ENCODE measurements at places on chromosomes 6 and 20.

DNA sequence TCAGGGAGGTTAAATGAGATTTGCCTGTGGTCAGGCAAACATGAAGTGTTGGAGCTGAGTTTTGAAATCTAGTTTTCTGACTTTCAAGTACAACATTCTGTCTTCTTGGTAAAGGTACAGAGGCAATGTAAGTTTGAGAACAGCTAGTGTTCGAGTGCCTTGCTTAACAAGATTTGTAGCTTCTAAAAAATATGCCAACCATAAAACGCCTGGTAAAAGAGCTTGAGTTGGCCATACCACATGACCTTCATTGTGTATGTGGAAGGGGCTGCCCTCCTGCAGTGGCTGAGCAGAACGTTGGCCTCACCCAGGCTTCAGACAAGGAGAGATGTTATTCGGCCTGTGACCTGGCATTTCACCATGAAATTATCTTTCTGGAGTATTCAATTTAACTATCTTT lies 86.5 kb downstream of the MAP7 start:
- DNase-seq = no peak

- no peak for DNase-seq
Observed at GRCh38 chr6:130223508-130223907, 757 bp upstream of the SAMD3 start.

GRCh38 chr6:39702265-39702664 lies 22.9 kb downstream of the KIF6 start:
- DNase-seq = no peak

DNA sequence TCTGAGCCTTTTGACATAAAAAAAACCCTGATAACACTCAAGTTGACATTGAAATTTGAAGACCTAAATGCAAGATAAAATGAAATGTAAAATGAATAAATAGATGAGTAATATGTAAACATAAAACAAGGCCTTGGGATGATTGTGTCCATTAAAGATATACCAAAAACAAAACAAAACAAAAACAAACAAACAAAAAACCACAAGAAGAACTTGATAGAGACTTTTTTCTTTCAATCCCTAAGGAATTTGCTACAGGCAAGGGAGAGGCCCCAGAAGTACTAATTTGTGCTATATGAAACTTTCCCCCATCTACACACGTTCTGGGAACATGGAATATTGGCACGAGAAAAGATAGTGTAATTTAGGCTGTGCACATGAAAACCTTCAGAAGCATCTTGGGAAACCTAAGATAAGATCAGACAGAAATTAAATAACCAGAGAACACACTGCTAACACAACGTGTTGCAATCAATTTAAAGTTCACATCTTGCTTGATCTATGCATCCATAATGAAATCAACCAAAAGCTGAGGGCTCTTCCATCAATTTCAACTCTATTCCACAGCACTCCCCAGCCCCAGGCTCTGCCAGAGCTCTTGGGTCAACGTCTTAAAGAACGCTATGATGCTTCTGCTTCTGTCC lies 201.1 kb upstream of the RREB1 start:
- DNase-seq = no peak

- DNase-seq = no peak
Observed at GRCh38 chr6:30886897-30887255, 2.6 kb downstream of the DDR1 start.

DNA sequence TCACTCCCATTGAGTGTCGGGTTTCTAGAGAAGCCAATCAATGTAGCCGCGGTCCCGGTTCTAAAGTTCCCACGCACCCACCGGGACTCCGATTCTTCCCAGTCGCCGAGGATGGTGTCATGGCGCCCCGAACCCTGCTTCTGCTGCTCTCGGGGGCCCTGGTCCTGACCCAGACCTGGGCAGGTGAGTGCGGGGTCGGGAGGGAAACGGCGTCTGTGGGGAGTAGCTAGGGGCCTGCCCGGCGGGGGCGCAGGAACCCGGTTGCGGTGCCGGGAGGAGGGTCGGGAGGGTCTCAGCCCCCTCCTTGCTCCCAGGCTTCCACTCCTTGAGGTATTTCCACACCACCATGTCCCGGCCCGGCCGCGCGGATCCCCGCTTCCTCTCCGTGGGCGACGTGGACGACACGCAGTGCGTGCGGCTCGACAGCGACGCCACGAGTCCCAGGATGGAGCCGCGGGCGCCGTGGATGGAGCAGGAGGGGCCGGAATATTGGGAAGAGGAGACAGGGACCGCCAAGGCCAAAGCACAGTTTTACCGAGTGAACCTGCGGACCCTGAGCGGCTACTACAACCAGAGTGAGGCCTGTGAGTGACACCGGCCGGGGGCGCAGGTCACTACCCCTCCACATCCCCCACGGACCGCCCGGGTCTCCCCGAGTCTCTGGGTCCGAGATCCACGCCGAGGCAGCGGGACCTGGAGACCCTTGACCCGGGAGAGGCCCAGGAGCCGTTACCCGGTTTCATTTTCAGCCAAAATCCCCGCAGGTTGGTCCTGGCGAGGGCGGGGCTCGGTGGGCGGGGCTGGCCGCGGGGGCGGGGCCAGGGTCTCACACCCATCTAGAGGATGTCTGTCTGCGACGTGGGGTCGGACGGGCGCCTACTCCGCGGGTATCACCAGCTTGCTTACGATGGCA lies 35.2 kb upstream of the HLA-G start:
- no peak for DNase-seq

DNA sequence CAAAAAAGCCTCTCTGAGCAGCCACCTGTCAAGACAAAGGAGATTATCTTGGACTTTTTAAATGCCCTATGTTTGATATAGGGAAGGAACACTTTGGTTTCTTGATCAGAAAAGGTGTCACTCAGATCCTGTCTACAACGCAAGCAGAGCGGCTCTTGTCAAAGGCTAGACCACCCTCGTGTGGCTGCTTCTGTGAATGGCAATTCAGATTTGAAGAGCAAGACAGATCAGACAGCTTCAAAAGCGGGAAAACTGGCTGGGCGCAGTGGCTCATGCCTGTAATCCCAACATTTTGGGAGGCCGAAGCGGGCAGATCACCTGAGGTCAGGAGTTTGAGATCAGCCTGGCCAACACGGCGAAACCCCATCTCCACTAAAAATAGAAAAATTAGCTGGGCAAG lies 10.1 kb upstream of the NXT1 start:
- DNase-seq = peak; percentile 82

DNA sequence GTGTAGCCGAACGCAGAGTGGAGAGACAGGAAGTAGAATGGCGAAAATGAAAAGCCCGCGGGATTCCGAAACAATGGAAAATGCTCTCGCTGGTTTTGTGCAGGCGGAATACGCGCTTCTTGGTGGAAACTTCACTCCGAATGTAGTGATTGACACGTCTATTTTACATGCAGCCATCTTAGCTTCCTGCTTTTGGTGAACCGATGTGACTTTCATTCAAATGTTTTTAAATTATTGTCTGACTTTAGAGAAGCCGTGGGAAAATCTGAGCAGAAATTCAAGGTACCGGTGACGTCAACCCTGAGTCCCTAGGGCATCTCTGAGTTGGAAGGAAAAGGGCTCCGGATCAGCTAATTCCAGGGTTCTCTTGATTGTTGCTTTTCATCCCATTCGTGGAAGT lies 11.4 kb downstream of the GPX5 start:
- no peak for DNase-seq

DNA sequence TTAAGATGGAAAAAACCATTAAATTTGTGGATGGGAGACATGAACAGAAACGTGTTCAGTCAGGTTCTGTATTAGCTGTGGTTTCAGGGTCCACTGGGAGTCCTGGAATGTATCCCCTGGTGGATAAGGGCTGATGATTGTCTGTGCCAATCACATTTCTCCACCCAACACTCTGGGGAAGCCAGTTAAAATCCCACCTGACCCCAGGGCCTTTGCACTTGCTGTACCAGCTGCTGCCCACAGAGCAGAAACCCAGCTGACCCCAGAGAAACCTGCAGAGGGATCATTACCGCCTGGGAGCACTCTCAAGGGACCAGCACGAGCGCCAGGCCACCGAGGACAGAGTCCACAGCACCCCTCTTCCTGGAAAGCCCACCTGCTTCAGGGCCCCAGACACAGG lies 260.7 kb downstream of the PREX1 start:
- DNase-seq = no peak

DNA sequence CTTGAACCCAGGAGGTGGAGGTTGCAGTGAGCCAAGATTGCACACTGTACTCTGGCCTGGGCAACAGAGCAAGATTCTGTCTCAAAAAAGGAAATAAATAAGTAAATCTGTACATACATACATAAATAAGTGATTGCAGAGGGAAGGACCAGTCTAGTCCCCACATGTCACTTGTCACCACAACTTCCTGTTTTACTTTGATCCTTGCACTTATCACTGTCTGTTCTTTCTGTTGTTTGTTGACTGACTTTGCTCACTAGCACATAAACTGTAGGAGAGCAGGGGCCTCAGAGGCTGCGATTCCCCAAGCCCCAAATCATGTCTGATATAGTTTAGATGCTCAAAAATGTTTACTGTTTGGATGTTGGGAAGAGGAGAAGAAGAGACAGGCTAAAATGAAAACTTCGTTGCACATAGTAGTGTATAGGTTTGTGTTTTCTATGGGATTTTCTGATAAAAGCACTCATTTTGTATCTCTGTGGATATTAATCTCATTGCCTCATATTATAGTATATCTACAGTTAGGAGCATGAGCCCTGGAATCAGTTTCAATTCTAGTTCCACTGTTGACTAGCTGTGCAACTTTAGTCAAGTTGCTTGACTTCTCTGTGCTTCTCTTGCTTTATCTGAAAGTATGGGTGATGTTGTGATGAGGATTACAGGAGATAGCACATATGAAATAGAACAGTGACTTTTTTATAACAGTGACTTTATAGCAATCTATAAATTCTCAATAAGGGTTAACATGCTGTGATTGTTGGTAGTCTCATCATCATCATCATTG lies 165.0 kb downstream of the TBC1D7 start:
- no peak for DNase-seq

- no peak for DNase-seq
Observed at GRCh38 chr6:15322781-15323536, 77.1 kb downstream of the JARID2 start.

DNA sequence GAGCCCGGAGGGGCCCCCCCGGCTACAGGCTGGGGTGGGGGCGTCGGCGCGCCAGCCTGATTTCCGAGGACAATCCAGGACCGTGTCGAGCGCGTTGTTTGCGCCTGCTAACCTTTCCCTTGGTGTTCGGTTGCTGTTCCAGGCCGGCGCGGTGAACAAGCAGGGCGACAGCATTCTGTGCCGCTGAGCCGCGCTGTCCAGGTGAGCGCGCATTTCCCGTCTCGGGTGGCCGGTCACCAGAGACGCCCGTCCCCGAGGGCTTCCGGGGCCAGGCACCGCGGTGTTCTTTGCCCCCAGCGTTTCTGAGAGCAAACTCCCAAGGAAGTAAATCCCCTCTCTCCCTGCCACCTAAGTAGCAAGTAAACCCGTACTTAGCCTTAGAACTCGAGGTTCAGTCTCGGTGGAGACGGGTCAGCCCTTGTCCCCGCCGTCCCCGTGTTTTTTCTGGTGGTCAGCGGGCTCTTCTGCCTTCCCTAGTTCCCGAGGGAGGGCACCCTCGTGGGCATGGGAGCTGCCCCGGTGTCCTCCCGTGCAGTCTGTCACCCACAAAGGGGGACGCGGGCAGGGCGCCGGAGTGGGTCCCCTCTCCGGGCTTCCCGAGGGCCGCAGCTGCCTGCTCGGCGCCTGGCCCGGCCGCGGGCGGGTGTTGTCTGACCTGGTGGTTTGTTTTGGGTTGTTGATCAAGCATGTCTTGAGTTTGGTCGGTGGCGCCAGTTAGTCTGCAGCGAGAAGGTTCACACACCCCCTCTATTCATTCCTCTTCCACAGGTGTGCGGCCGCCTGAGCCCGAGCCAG lies 1.5 kb downstream of the ID4 start:
- DNase-seq = peak; percentile 66

DNA sequence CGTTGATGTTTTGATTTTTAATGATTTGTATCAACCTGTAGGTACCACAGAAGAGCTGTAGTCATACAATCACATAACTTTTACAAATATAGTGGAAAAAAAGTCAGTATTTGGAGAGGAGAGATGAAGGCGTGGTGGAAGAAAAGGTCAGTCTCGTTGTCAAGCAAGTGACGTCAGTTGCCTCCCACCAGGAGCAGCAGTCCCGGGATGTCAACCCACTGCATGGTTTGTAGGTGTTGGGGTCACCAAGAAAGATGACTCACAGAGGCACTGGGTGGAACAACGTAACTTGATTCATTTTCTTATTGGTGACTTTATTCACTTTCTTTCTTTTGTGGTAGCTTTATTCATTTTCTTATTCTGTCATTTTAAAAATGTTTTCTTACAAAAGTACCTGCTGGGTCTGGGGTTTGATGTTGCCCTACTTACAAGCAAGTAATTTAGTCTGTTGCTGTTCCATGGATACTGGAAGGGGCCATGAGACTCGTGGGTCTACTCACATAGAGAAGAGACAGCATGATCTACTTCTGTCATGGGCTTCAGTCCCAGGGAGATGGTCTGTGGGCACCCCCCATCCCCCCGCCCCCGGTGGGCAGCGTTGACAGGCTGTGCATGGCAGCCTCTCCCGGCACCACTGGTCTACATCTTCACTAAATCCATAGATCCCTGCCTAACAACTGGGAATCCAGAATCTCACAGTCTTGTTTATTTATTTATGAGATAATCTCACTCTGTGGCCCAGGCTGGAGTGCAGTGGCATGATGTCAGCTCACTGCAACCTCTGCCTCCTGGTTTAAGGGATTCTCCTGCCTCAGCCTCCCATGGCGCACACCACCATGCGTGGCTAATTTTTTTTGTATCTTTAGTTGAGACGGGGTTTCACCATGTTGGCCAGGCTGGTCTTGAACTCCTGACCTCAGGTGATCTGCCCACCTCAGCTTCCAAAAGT lies 36.4 kb upstream of the SYNJ2 start:
- no peak for DNase-seq

GRCh38 chr6:11522812-11523605 lies 14.5 kb upstream of the TMEM170B start:
- no peak for DNase-seq

DNA sequence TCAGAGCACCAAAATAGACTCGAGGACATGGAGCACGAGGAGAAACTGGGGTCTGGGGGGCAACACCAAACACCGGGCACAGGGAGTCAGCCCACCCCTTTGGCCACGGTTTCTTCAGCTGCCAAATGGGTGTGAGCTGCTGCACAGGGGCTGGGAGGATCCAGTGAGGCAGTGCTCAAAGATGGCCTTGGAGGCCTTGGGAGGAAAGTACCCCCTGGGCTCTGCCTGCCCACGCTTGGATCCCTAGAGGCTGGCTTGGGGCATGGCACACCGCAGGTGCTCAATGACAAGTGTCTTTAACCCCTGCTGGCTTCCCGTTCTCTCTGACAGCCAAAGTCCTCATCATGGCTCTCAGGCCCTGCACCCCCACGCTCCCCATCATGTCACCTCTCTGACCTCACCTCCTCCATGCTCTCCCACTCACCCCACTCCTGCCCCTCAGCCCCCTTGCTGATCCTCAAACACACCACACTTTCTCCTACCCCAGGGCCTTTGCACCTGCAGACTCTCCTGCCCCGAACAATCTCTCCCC lies 190.3 kb downstream of the ANKRD60 start:
- no peak for DNase-seq

GRCh38 chr6:166785131-166785530 lies 158.1 kb upstream of the RPS6KA2 start:
- no peak for DNase-seq

- no peak for DNase-seq
Observed at GRCh38 chr20:18928626-18929025, 115.0 kb downstream of the SCP2D1 start.

GRCh38 chr6:28311139-28311823 lies 24.7 kb downstream of the ZSCAN31 start:
- DNase-seq = no peak
